ENCODE measurements at places on chromosomes 2 and 18. TPM values are rescaled to one million over a fixed set of nuclear protein-coding genes. Genes with fewer than 3 reads are reported as not detected.

Gene PIEZO2
- 270 TPM for total RNA-seq

Gene ANO7
- 0.32 TPM for total RNA-seq

Gene VAMP5
- total RNA-seq: 129 TPM

Gene LBX2
- total RNA-seq: 1.3 TPM

Gene FKBP7
- total RNA-seq: 7.3 TPM

Gene EMILIN1
- total RNA-seq: 2.3 TPM

Gene PAX3
- total RNA-seq: not detected
